ENCODE measurements at places on chromosomes 2 and 18. TPM values are rescaled to one million over a fixed set of nuclear protein-coding genes. Genes with fewer than 3 reads are reported as not detected.

Gene CD8B
- total RNA-seq: not detected

Gene CYBRD1
- total RNA-seq: 340 TPM

Gene SPATS2L
- 72.4 TPM for total RNA-seq

Gene MROH2A
- under 0.01 TPM for total RNA-seq

Gene ERMN
- not detected for total RNA-seq

Gene FAM237A
- not detected for total RNA-seq

Gene MYCN
- not detected for total RNA-seq

Gene COBLL1
- 8.0 TPM for total RNA-seq

Gene PROKR1
- total RNA-seq: not detected

Gene ECEL1
- not detected for total RNA-seq

Gene IHH
- not detected for total RNA-seq

Gene FMNL2
- 20.8 TPM for total RNA-seq

Gene PDCD1
- not detected for total RNA-seq

Gene SLC5A7
- total RNA-seq: not detected

Gene VWC2L
- total RNA-seq: not detected

Gene CYRIA
- 3.7 TPM for total RNA-seq

Gene CAPN14
- under 0.01 TPM for total RNA-seq

Gene MBD5
- total RNA-seq: 19.3 TPM

Gene UGT1A1
- total RNA-seq: not detected

Gene GALNT3
- total RNA-seq: 0.71 TPM

Gene DSG4
- total RNA-seq: not detected

Gene SPP2
- total RNA-seq: not detected

Gene SLC23A3
- 2.4 TPM for total RNA-seq

Gene OR6B2
- not detected for total RNA-seq

Gene SERPINB10
- total RNA-seq: not detected

Gene SLC30A3
- under 0.01 TPM for total RNA-seq

Gene CGREF1
- 7.0 TPM for total RNA-seq

Gene CCDC150
- total RNA-seq: 1.9 TPM
